ENCODE measurements at places on chromosomes 2 and 18.

- no peak for DNase-seq
Measured at GRCh38 chr2:175624211-175624761, 377.8 kb downstream of the LNPK start.

DNA sequence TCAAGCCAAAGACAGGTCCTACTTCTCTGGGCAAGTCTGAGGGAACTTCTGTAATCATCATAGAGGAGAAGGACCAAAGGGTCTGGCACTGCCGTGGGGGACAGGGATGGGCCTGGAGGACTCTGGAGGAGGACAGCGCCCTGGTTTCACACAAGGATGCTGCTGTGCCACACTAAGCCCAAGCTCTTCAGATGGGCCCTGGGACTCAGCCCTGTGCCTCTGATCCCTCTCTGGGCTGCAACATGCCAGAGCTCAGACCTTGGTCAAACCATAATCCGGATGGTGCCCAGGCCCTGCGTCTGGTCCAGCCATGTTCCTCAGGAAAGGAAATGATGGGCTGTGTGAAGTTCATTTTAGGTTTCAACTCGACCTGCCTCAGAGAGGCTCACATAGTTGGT lies 222.0 kb upstream of the COPS8 start:
- no peak for DNase-seq

- DNase-seq, result no peak
Measured at GRCh38 chr2:17470855-17471641, 47.2 kb downstream of the RAD51AP2 start.

- DNase-seq, result no peak
Measured at GRCh38 chr2:77469106-77469505, 53.1 kb downstream of the LRRTM4 start.

DNA sequence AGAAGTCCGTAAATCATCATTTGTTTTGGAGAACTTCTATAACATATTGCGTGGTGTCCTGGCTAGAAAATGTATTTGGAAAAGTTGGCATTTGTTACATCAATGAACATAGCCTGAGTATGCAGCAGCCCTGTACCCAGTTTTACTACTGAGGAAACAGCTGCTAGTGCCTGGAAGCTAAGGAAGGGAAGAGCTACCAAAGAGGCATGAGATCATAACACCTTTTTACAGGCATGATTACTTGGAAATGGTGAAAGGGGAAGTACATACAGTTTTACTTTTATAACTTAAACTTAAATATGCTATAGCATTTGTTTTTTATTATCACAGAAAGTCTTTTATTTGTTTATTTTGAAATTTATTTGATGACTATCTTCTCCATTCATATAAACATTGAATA lies 128.4 kb upstream of the MC4R start:
- DNase-seq, result no peak

GRCh38 chr2:40120026-40120425 lies 331.9 kb downstream of the SLC8A1 start:
- no peak for DNase-seq

GRCh38 chr2:25920786-25921415 lies 42.6 kb upstream of the ASXL2 start:
- DNase-seq, result no peak

DNA sequence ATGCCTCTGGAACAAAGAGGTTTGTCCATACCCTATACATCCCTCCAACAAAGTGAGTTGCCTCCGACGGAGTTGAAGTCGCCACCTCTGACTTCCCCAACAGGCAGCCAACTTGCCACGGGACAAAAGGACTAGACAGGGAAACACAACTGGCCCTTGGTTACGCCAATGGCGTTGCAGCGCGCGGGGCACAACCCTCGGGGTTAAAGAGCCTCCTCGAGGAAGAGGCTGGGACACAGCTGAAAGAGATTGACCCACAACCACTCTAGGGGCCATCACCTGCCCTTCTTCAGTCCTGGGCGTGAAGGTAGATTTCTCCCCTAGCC lies 545 bp downstream of the GTF3C2 start:
- no peak for DNase-seq

Data from activated CD4-positive, CD25-positive, alpha-beta regulatory T cell treated with anti-CD3 and anti-CD28 coated beads, Interleukin-2, amount 50 U/mL, for 72 hours (primary cell).